ENCODE measurements at places on chromosomes 2 and 18.

GRCh38 chr2:223311889-223312680, 260.1 kb downstream of the KCNE4 start:
- no peak for DNase-seq

DNA sequence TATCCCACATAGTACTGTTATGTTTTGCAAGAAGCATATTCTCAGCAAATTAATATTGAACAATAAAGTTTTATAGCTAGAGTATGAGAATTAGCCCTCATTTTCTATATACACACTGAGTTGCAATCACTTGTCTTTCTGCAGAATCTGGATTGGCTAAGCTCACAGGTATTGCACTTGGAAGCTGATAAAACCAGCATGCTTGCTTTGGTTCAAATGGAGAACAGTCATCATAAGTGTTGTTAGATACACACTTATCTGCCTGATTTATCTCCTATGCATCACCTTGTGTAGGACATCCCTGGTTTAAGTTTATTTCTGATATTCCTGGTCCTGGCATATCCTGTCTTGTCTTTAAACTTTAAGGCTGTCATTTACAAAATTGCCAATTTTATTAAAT, 38.0 kb upstream of the CYP20A1 start:
- no peak for DNase-seq

- DNase-seq, result no peak
Measured at GRCh38 chr2:167491788-167492187, 603.5 kb downstream of the XIRP2 start.

GRCh38 chr2:65495251-65495877, 63.0 kb upstream of the SPRED2 start:
- DNase-seq, result no peak

DNA sequence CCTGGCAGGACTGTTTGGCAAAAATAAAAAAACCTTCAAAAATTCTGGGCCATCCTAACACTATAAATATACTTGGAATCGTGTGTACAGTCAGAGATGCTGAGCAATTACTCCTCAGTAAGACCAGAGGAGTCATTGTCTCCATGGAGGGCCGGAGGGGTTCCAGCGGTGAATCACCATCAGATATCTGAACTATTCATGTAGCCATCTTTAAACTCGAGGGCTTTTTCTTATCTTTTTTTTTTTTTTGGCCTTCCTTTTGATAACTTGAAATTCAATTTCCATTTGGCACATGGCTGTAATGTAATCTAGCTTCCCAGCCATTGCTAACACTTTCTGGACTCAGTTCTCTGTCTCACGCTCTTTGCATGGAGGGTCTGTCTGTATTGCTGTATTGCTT, 7.4 kb upstream of the FHL2 start:
- no peak for DNase-seq

GRCh38 chr18:402129-402528, 98.4 kb downstream of the COLEC12 start:
- no peak for DNase-seq

- DNase-seq, result no peak
Measured at GRCh38 chr2:246489-247144, 17.2 kb downstream of the SH3YL1 start.

DNA sequence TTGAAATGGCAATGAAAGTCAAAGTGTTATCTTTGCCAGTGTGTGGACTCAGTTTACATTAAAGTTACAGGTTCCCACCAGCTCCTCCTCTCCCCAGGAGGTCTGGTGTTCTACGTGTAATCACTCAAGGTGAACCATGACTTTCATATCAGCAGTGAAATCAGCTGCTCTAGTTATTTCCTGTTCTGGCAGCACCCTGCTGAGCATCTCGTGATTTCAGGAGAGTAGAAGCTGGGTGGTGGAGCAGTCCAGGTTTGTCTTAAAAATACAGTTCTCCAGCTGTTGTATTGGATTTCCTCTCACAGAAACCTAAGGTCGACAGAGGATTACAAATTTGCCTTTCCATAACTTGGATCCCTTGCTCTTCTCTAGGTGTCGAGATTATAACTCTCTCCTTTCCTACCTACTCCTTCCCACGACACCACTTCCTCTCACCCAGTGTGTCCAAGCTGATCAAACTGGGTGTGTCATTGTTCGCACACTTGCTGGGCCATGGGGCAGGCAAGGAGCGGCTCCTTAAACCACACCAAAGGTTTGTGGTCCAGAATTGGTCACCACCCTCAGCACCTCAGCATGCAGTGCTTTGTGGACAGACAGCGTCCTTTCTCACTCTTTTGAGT, 13.0 kb upstream of the ARHGAP25 start:
- DNase-seq, result no peak

GRCh38 chr2:113077921-113078320, 10.2 kb downstream of the IL1F10 start:
- DNase-seq, result no peak

- no peak for DNase-seq
Measured at GRCh38 chr2:175540421-175540820, 358.9 kb upstream of the ATP5MC3 start.

DNA sequence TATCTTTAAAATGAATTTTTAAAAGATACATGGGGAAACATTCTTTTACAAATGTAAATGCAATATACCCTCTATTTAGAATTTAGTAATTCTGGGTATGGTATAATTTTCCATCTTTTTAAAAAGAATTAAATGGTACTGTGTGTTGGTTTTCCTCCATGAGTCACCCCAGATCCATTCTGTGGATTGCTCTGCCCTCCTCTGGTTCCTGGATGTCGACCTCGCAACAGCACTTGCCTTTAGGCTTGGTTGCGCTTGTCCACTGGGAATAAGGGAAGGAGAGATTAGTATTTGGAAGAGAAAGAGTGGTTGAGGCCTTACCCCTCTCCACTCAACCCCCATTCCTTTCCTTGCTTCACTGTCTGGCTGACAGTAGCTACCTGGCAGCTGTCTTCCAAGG, 90.4 kb downstream of the FTCDNL1 start:
- no peak for DNase-seq

- DNase-seq, result no peak
Measured at GRCh38 chr2:150620855-150621254, 133.4 kb upstream of the RND3 start.

GRCh38 chr2:179857236-179857635, 4.2 kb downstream of the ZNF385B start:
- no peak for DNase-seq

DNA sequence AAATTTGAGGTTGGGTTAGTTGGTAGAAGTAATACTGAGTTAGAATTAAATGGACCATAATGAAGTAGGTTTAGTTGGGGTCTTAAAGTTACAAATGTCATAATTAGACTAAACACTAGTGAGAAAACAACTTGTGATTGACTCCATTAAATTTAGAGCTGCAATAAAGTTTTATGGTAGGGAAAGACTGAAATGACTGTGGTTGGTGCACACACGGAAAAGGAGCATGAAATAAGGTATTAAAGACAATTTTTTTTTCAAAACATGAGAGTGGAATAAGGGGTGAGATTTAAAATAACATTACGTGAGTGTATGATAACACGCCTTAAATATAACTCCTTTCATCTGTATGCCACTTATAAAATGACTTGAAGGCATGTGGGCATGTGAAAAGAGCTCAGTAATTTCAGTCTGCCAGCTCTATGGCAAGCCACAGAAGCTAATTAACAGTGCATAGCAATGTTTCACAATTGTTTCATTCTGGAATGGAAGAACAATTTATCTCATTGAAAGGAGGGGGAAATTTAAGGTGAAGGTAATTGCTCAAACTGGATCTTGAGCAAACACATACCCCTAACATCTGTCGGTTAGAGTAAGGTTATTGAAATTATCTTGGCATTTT, 1.4 kb downstream of the FRZB start:
- DNase-seq, result no peak

DNA sequence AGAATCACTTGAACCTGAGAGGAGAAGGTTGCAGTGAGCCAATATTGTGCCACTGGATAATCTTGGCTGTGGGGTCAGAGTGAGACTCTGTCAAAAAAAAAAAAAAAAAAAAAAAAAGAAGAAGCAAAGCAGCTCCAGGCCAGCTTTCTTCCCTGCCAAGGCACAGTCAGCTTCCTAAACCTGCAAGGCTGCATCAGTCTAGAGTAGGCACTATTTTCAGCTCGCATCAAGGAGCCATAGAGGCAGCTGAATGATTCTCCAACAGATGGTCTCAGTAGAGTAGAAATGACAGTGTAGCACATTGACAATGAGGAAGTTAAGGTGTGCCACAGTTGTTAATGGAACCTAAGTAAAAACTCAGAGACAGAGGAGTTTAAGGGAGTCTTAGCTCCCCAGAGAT, 35.6 kb downstream of the BMP10 start:
- DNase-seq, result no peak

DNA sequence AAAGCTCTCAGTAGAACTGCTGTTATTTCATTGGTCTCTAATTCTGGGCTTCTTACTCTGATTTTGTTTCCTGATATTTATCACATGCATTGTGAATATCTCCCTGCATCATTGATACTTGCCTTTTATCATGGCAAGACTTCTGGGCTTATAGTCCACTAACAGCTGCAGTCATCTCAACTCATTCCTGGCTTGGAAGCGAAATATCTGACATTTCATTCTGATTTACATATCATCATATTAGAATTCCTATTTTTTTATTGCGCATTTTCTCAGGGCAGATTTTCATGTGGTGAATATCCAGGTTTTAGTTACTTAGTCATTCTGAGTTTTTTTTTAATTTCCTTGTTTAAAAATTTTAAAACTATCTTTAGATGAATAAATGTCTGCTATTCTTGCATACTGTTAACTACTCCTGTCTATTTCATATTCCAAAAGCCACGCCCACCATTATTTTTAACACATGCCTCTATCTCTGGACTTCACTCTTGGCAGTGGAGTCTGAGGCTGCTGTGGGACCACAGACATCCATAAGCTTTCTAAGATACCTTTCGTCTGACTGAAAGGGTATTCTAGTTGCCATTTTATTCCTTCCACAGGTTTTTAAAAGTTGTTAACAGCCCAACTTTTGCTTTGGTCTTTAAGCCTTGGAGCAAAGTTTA, 164.5 kb downstream of the IRS1 start:
- no peak for DNase-seq

GRCh38 chr2:239302808-239303557, 97.8 kb downstream of the HDAC4 start:
- no peak for DNase-seq

GRCh38 chr18:12963069-12963468, 15.3 kb downstream of the SEH1L start:
- no peak for DNase-seq
